Activated T-cell treated with anti-CD3 and anti-CD28 coated beads for 4 hours (primary cell): ENCODE measurements at places on chromosomes 1 and 21.

DNA sequence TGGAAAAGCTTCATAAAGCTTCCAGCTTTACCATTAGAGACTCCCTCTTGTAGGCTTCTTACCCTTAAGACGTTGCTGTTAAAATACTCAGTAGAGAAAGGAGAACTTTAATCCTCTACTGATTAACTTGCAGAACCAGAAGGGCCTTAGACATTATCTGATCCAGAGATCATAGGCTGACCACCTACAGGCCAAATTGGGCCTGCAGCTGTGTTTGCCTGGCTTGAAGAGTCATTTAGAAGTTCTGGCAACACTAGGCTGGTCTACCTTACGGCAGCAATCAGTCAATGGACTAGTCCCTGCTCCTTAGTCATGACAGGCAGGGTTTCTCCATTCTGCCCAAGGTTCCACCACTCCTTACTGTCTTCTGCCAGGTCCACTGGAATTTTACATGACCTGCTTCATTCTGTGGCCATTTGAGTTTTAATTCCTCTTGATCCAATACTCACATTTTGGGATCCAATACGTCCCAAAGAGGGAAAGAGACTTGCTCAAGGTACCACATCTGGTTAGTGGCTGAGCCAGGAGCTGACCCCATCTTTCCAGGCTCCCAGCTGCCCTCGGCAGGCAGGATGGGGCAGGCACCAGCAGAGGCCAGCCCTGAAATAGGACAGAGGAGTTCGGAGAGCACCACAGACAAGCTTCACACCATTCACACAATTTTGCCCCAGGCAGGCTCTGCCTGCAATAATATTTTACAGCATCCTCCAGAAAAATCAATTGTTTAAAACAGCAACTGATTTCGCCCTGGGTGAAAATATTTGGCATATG is 96.8 kb downstream of the TNR start:
- DNase-seq: no peak

- DNase-seq: no peak
Observed at GRCh38 chr1:181514298-181515290, 31.3 kb downstream of the CACNA1E start.

DNA sequence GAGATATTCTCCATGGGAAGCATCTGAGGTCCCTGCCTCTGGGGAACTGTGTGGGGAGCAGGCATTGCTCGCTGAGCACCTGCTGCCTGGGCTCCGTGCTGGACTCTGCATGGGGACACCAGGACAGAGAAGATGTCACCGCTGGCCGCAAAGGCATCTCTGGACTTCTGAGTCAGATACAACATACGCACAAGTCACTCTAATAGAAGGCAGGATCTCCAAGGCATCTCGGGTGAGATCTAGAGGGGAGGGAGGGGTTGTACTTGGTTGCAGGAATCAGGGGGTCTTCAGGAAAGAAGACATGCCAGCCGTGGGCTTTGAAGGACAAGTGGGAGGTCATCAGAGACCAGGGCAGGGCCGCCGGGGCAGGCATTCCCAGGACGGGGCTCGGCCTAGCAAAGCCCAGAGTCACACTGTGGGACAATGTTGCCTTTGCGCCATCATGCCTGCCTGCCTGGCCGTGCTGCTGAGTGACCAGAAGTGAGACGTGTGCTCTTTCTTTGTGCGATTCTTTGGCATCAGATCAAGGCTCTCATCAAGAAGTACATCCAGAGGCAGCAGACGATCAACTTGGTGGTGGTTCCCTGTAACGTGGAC is 28.3 kb downstream of the MX2 start:
- no peak for DNase-seq

DNA sequence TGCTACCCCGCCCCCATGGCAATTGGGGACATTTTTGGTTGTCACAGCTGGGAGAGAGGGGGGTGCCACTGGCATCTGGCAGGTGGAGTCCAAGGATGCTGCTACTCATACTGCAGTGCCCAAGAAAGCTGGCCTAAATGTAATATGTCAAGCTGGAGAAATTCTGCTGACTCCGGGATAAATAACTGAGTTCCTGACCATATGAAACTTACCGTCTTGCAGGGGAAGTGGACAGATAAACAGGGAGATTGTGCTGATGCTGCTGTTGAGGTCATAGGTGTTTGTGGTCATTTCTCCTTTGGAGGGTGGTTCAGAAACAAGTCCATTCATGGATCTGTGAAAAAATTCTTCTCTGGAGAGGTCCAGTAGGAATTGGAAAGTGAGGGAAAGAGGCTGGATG is 54.4 kb downstream of the KAZN start:
- no peak for DNase-seq

DNA sequence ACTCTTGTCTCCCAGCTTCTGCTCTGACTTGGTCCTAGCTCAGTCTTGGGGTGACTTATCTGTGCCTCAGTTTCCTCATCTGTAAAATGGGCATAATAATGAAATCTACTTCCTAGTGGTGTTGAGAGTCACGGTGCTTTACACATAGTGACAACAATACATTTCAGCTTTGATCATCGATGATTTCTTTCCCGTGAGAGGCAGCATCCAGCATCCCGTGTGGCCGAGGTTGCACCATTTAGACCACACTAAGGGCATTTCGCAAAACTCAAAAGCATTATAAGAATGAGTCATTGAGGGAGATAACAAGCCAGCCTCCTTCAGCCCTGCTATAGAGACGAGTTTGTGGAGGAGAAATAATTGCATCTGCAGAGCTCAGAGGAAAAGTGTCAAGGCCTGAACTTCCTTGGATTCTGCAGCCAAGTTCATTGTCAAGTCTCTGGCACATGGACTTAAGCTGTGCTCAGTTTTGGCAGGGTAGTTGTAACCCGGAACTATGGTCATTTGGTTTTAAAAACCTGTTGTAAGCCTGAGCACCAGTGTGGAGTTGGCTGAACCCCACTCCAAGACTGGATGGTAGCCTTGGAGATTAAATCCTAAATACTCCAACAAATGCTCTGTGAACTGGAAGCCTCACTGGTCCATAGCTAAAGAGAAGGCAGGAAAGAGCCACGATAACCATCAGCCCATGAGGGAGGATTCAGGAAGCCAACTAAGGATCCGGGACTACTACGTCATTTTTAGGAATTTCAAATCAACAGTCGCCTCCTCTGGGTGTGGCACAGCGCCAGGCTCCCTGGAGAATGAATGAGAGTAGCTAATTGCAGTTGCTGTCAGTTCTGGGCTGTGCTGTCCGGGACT is 64.2 kb downstream of the TCP10L start:
- DNase-seq: no peak

DNA sequence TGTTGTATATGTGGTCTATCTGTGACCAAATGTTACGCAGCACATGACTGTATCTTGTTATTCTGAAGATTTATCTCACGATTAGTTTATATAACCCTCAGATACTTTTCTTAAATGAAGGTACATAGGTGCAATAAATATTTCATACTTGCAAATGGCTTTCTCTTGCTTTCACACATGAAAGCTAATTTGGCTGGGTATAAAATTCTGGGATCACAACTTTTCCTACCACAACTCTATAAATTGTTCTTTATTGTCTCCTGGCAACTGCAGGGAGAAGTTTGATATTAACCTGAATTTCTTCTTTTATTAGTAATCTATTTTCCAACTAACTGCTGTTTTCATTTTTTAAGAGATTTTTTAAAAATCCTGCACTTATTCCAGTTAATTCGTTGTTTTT is 58.9 kb downstream of the KCNK2 start:
- no peak for DNase-seq

DNA sequence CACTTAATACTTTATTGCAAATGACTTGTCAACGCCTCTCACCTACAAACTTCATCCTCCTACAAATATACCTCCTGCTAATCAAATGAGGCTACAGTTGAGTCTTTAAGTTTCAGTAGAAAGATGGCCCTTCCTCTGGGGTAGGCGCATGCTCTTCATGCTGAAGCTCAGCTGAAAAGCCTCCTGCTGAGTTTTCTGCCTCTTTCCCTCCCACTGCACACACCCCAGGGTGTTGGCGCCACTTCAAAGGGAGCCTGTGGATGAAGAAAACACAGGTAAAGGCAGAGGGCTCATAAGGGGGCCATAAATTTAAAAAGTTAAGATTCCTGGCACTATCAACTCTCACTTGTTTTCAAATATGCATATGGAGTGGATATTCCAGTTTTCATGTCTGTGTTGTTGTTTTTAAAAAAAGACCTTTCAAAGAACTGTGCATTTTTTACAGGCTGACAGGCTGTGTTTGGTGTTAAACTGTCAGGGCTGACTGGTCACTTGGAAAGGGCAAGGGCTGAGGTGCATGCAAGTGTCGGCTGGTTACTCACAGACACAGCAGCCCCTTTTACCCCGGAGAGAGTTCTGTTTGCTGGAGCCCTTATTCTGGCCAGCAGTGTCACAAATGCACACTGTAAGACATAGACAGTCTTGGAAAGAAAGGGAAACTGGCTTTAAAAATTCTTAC is 42.9 kb upstream of the LGALS8 start:
- no peak for DNase-seq

GRCh38 chr21:43781846-43782245 is 5.7 kb upstream of the CSTB start:
- no peak for DNase-seq

DNA sequence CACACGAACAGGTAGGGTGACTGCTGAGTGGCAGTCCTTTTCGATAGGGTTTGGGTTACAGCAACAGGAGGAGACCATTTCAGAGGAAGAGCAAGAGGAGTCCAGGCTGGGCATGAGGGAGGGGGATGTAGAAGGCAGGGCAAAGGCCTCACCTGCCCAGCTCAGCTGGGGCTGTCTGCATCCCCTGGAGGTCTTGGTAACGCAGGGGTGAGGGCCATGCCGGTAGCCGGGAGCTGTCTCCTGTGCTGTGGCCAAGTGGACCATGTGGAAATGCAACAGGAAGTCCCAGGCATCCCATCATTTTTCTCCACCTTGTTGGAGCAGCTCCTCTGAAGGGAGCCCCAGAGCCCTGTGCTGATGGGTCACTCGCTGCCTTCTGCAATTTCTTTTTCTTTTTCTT is 105.4 kb upstream of the C1orf174 start:
- no peak for DNase-seq

DNA sequence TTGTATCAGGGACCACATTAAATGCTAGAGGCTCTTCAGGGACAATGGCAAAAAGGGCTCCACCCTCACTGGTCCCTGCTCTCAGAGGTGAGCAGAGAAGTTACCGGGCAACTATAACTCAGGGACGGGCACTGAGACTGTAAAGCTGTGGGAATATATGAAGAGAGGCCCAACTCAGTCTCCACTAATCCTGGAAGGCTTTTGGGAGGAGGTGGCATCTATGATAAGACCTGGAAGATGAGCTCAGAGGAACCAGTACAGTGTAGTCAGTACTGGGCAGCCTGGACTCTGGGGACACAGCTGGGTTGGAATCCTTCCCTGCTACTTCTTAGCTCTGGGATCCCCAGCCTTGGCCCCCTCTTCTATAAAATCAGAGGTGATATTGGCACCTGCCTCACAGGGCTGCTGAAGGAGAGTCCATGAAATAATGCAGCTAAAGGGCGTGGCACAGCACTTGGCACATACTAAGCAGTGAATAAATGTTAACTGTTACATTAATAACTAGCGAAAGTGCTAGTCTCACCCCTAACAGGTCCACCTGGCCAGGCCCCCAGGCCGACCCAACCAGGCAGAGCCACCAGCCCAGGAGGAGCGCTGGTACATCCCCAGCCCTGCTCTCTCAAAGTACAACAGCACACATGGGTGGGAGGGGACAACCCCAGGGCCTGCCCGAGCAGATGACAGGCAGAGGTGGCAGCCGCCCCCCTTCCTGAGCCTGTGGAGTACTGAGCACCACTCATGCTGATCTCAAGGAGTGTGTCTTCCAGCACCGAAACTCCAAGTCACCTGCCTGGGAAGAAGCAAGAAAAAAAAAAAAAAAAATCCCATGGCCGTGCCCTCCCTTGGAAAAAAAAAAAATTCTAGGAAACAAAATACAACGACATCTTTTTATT is 62.7 kb downstream of the CASZ1 start:
- DNase-seq: no peak

GRCh38 chr21:43740497-43741156 is 21.7 kb downstream of the PDXK start:
- DNase-seq: no peak

DNA sequence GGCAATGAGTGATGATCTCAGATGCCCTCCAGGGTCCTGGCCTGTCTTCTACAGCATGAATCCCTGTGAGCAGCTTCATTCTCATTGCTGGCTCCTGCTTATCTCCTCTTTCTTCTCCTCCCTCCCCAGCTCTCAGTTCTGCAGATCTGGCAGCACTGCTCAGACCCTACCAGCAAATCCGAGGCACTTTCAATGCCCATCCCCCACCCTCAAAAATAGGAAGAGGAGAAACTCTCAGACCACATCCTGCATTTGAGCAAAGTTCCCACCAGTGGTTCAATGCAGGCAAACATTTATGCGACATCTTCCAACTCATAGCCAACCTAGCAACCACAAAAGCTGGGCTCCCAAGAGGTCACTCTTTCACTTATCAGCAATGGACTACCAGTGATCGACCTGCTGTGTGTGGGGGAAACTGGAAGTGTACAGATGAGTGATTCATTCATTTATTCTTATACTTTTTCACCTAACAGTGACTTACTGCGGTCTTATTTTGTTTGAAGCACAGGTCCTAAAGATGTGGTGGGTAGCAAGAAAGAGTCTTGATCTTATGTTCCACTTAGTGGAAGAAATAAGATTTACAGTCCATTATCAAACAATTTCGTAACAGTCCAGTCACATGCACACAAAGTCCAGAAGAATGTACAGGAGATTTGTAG is 5.8 kb upstream of the CHI3L2 start:
- no peak for DNase-seq

- no peak for DNase-seq
Observed at GRCh38 chr1:240836271-240836670, 224.3 kb upstream of the GREM2 start.

DNA sequence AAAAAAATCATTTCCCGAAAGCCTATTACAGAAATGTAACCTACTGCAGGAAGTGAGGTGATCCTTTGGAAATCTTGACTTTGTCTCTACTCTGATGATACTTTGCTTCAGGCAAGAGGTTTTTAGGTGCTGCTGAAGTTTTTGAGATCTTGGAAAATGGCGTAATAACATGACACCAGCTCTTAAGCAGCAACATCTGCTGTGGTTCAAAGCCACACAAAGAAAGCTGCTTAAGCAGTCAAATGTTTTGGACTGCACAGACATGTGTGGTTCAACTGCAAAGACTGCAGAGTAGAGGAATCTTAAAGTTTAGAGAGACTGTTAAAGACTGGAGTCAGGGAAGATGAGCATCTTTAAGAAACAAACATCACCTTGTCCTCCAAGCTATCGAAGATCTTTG is 139.0 kb downstream of the RASAL2 start:
- no peak for DNase-seq

DNA sequence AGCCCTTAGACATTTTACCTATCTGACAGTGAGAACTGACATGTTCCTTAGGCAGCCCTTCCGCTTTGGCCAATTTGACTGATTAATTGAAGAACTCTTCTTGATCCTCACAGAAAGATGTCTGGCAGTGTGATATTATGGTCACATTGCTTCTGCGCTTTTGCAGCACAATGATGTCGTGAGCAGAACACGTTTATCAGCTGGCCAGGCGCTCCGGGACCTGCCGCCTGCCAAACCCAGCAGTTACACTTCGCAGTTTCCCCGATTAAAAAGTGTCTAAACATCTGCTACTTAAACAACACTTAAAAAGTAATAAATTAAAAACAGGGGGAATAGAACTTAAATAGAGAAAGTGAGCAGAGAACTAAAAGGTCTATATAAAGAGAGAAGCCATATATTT is 103.5 kb upstream of the ETS2 start:
- DNase-seq: no peak

- DNase-seq: no peak
Observed at GRCh38 chr1:147919896-147920295, 8.3 kb upstream of the GPR89B start.
